ENCODE measurements at places on chromosomes 4 and X. TPM values are rescaled to one million over a fixed set of nuclear protein-coding genes. Genes with fewer than 3 reads are reported as not detected.

GRCh38 chr4:67327245-67328017 lies 217.9 kb downstream of the CENPC start:
- DNase-seq: peak; percentile 78

DNA sequence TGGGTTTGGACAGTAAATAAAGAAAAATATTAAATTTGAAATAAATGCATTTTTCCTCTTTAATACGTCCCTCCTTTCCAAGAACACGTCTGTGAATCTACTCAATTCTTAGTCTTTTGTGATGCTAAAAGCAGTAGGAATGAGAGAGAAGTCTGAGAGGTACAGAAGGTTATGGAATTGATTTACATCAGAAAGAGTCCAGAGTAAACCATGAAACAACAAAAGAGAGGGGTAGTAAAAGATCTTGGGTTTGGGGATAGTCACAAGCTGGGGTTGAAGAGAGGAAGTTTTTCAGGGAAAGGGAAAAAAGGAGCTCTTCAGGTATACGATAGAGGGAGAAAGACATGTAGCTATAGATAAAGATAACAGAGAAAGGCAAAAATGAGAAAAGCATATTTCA lies 215.4 kb downstream of the RAB28 start:
- no peak for DNase-seq

DNA sequence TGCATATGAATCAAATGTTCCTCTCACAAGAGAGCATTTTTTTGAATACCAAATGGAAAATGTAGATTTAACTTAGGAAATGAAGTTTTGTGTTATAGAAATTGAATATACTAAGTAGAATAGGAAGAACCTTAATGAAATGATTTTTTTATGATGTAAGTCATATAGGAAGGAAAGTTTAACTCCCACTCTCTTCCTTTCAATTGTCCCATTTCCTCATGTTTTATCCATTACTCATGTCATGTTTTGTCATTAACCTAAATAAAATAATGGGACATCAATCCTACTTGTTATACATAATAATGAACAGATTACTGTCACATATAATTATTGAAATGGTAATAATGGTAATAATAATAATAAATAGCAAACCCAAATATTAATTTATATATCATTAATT lies 22.7 kb upstream of the SRD5A3 start:
- DNase-seq: no peak

The RTL3 gene
- total RNA-seq: not detected

- no peak for DNase-seq
Observed at GRCh38 chr4:24703298-24703697, 92.1 kb upstream of the SOD3 start.

- no peak for DNase-seq
Observed at GRCh38 chrX:35711281-35711680, 86.9 kb upstream of the MAGEB16 start.
